ENCODE measurements at places on chromosomes 3 and 15.
A peak's percentile ranks its signal among the peaks of the same experiment; 100 is the strongest.

DNA sequence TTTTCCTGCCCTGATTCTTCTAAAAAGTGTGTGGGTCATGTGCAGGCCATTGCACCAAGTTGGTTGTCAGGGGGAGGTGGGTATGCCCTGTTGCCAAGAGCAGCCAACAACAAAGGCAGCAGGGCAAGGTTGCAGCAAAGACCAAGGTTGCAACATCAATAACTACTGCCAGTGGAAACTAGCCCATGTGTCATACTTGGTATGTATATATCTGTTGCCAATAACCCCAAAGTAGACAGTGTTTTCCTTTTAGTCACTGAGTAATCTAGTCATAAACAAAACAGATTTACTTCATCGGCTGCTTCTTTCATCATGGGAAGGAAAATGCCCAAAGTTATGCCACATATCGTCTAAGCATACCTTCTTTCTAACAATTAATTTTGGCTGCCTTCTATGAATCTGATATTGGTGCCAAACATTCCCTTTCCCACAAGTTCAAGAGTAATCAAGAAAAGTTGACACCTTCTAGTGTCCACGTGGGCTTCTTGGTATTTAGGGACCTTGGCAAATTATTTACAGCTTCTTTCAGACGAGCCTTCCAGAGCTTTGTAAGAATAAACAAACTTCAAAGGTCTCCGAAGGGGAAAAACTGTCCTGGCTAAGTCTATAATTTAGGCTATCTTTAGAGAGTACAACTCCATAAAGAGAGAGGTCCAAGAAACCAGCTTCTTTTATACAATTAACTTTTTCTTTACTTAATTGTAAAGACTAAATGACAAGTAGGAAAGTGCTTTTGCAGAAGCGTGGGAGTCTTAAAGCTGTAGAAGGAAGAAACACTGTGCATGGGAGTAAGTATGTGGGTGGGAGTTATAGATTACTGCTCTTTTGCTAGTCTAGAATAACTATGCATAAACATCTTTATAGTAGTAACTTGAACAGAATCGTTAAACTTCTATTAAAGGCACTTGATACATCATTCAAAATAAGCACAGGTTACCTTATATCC is 10.0 kb upstream of the MBNL1 start:
- DNase-seq, result no peak

DNA sequence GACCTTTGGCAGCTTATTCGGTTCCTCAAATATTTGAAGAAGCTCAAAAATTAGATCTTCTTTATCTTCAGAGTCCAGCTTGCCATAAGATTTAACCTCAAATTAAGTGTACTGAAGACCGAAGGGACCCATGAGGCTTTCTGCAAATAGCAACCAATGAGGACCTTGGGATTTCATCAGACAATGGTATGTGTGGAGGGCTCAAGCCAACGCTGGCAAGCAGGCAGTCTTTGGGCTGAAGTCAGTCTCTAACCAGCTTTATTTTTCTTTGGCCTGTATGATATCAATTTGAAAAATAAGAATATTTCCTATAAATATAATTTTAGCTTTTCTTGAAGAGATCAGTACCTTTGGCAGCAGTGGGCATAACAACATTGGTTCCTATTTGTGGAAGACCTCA is 692.7 kb downstream of the MCTP2 start:
- no peak for DNase-seq

DNA sequence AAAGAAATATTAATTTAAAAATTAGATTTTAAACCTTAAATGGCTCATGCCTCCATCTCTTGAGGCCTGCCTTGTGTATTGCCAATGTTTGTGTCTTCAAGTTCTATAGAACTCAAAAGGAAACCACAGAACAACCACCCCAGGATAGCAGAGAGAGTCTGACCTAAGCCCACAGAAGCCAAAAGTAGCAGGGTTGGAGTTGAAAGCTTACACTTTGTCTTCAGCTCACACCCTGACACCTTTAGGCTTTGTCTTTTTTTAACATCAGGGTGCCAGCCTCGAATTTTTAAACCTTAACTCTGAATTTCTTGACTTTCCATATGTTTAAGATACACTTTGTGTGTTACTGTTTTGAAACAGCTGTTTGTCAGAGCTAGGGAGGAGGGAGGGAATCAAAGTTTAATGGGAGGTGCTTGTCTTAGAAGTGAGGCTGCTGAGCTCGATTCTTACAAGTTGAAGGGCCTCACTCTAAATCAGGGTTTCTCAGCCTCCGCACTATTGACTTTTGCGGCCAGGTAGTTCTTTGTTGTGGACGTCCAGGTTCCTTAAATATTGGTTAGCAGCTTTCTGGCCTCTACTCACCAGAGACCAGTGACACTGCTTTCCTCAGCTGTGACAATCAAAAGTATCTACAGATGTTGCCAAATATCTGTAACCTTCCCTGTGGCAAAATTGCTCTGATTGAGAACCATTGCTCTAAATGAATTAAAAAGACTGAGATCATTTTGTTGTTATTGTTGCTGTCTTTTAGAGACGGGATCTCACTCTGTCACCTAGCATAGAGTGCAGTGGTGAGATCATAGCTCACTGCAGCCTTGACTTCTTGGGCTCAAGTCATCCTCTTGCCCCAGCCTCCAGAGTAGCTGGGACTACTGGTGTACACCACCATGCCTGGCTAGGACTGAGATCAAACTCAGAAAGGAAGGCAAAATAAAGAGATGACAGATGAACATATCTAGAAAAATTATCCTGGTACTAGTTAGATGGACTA is 139.2 kb upstream of the EOMES start:
- DNase-seq, result no peak

DNA sequence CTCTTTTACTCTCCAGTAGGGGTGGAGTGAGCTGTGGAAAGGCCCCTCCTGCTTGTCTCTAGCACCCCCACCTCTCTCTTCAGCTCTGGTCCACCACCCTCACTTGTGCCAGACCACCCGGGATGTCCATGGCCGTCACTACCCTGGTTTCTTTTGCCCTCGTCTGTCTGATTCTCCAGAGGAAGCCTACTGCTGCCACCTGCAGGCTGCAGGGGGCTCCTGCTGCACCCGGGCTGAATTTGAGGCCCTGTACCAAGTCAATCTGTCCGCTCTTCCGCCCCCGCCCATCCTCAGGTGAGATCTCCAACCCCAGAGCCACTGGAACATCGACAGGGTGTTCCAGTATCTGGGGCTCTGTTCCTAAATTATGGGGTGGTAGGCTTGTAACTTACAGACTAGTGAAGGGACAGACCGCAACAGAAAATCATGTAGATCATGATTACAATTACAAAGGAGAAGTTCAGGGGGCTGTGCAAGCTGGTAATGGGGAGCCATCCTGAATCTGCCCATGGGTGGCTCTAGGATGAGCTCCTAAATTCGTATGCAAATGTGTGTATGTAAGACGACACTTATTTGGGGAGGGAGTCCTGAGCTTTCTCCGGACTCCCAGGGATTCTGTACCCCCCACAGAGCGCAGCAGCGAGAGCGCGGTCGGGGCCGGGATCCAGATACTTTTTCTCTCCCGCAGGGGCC is 683 bp upstream of the UNC45A start:
- peak; percentile 42 for DNase-seq

GRCh38 chr3:27985369-27986035 is 255.9 kb upstream of the CMC1 start:
- DNase-seq, result no peak

DNA sequence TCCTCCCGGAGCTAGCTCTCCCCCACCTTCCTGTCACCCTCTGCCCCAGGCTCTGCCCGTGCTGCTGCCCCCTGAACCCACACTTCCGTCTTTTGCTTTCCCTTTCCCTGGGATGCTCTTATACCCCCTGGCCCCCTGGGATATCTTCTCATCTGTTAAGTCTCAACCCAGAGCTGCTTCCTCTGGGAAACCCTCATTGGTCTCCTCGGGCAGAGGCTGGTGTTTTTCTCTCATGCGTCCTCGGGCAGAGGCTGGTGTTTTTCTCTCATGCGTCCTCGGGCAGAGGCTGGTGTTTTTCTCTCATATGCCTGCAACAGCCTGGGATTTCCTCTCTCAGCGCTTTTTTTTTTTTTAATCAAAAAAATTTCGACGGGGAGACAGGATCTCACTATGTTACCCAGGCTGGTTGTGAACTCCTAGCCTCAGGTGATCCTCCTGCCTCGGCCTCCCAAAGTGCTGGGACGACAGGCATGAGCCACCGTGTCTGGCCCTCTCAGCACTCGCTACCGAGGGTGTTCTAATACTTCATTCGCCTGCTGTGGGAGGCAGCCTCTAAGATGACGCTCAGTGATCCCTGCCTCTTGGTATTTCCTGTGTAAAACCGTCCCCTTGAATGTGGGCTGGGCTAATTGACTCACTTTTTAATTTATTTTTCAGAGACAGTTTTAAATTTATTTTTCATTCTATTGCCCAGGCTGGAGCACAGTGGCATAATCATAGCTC is 62.7 kb upstream of the TFRC start:
- no peak for DNase-seq

DNA sequence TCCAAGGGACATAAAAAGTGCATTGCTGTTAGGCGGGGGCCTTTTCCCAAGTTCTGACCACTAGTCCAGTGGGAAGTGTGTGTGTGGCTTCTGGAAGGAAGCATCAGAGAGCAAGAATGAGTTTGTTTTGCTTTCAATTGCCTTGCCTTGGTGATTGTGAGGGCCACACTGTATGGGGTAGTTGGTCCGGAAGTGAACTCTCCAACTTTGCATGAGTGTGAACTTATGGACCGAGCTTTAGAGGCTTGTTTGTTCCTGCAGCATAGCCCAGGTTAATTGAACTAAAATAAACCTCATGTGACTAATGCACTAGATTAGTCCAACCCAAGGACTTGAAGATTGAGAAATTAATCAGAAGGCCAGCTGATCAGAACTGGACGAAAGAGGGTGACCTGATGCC is 171.7 kb downstream of the NR2F2 start:
- DNase-seq, result no peak

DNA sequence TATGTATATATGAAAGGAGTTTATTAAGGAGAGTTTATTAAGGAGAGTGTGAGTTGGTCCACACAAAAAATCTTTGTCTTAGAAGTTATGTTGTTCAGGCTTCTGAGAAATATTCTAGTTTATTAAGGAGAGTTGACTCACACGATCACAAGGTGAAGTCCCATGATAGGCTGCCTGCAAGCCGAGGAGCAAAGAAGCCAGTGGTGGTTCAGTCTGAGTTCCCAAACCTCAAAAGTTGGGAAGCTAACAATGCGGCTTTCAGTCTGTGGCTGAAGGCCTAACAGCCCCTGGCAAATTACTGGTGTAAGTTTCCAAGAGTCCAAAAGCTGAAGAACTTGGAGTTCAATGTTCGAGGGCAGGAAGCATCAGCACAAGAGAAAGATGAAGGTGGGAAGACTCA is 42.4 kb upstream of the DAZL start:
- DNase-seq, result no peak

DNA sequence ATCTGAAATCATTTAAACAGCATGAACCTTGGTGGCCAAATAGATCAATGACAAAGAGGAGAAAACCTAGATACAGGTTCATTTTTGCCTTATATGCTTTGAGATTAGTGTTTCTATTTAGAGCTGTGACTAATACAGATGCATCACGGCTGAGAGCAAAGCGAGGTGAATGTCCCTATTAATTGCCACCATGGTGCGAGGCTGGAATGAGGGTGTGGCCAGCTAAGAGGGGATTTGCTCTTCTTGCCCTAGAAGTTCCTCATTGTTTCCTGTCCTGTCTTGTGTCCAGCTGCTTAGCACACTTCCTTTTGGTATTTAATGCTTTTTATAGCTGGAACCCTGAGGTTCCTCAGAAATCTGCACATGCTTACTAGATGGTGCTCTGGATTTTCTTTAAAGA is 339.1 kb upstream of the RGMA start:
- DNase-seq, result no peak

GRCh38 chr3:170196833-170197232 is 15.3 kb upstream of the PHC3 start:
- no peak for DNase-seq

GRCh38 chr15:25176616-25176923 is 221.8 kb downstream of the SNRPN start:
- DNase-seq, result no peak

- no peak for DNase-seq
These were observed 58.1 kb upstream of the USP3 start for GRCh38 chr15:63446255-63446654.

- no peak for DNase-seq
These were observed 32.4 kb upstream of the ANPEP start for GRCh38 chr15:89847101-89847500.

DNA sequence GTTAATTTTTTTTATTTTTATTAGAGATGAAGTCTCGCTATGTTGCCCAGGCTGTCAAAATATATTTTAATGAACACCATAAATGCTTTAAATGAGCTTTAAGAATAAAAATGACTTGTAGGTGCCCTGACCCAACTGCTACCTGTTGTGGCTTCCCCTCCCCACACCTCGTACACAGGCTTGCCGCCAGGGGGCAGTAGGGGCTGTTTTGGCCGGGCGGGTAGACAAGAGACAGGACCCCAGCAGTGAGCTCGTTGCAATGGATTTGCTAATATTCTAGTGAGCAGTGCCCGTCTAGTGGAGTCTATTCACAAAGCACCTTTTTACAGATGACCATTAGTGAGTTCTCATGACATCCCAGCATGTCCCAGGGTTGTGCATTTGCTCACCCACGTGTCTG is 418.1 kb downstream of the OCA2 start:
- no peak for DNase-seq

- DNase-seq, result no peak
These were observed 36.7 kb upstream of the BCL6 start for GRCh38 chr3:187782006-187782405.

GRCh38 chr15:34853001-34853758 is 57.8 kb upstream of the ACTC1 start:
- no peak for DNase-seq

GRCh38 chr15:51727141-51727897 is 10.1 kb downstream of the LYSMD2 start:
- no peak for DNase-seq

DNA sequence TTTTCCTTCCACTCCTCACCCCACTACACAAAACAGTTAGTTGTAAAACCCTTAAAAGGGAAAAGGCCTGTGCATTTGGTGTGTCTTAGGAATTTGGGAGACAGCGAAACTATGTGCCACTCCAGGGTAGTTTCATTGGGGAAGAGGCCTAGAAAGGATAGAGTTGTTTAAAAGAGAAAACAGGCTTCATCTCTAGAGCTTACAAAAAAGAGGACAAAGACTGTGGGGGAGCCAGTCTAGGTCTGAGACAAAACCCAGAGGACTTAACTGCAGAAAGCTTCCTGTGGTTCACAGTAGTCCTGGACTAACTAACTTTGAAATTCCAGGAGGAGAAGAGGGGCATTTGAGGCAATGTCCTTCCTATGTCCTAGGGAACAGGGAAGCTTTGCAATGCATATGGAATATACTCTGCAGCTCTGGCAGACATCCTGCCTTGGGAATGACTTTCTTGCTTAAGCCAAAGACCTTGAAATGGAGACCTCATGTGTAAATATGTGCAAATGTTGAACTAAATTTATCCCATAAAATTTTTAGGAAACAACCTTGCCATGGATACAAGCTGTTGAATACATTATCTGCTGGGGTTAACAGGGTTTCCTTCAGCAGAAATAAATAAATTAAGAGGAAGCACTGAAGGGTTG is 159.4 kb downstream of the LSAMP start:
- no peak for DNase-seq

DNA sequence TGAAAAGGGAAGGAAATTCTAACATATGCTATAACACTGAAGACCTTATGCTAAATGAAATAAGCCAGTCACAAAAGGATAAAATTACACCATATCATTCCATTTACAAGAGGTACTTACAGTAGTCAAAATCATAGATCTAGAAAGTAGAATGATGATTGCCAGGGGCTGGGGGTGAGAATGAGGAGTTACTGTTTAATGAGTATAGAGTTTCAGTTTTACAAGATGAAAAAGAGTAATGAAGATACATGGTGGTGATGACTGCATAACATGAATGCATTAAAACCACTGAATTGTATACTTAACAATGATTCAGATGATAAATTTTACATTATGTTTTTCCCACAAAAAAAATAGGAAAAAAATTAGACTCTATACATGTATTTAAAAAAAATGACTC is 152.6 kb downstream of the SCAPER start:
- no peak for DNase-seq
